ENCODE measurements at places on chromosomes 11 and 22.

DNA sequence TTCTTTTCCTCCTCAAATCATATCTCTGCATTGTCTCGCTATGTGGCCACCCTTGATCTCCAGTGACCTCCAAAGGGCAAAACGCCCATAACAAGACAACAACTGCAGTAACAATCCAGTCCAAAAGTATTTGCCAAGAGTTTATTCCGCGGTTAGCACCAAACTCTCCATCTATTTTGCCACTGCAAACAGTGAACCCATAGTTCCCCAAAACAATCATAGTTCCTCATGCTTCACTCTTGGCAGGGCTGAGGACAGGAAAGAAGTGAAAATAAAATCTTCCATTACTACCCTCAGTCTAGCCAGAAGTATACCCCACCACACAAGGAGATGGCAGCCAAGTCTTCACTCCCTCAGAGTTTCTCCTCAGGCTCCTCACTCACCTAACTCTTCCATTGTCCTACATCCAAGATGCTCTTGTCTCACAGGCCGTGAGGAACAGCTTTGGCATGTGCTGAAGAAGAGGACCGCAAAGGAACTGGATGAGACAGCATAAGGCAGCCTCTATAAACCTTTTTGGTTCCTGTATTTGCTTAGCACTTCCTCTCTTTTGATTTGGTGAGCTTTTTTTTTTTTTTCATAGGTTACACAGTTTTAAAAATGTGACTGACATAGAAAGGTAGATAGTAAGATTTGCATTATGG, at the start of gene LPXN:
Gene LPXN (minus strand): TSS at position 480 of the 644 bp plus-strand sequence. CDS start 84 bp downstream, at position 396.
- no peak for DNase-seq

DNA sequence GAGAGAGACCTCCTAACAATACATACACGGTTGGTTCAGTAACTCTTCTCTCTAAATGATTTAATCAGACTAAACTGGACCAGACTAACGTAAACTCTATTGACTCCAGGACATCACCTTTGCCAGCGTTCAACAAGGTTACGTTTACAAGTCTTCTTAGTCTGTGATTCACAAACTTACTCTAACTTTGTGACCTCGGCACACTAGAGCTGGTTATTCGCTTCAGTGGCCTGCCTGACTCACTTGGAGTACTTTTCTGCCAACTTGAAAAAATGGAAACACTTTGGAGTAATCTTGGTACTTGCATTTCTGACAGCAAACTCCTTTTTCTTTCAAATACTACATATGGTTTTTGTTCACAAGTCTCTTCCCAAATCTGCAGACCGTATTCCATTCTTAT, 26.2 kb downstream of the MTMR2 start:
- DNase-seq = no peak

DNA sequence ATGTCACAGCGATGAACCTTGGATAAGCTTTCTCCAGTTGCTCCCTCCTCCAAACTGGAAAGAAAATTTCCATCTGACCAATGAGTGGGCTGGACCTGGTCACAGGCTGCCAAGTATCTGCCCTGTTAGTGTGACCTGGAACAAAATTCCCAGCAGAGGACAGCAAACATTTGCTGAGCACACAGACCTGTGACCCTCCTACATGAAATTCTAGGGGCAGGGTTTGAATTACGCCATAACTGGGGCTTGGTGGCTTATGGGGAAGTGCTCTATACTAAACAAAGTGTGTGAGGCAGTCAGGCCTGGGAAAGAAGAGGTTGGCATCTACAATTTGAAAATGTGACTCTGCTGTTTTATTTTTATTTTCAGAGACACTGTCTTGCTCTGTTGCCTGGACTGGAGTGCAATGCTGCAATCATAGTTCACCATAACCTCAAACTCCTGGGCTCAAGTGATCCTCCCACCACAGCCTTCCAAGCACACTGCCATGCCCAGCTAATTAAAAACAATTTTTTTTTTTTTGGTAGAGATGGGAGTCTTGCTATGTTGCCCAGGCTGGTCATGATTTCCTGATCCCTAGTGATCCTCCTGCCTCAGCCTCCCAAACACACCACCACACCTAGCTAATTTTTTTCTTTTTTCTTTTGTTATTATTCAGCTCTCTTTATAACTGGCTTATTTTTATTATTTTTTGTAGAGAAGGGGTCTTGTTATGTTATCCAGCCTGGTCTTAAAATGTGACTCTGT, 13.6 kb upstream of the XBP1 start:
- DNase-seq = no peak

DNA sequence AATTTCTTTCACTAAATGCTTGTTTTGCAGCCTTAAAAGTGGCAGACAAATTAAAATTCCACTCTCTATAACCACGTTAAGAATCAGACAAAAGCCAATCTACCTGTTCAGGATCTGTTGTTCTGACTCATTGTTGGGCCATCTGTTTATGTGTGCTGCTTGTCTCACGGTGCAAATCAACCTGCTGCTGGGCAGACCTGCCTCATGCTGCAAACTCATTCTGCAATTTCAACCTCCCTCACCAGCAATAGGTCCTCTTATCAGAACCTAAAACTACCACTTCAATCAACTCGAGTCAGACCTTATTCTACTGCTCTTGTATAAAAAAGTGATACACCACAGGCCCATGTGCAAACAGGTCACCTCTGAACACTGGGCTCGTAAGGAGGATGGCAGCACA, 75.1 kb downstream of the LARGE2 start:
- no peak for DNase-seq

DNA sequence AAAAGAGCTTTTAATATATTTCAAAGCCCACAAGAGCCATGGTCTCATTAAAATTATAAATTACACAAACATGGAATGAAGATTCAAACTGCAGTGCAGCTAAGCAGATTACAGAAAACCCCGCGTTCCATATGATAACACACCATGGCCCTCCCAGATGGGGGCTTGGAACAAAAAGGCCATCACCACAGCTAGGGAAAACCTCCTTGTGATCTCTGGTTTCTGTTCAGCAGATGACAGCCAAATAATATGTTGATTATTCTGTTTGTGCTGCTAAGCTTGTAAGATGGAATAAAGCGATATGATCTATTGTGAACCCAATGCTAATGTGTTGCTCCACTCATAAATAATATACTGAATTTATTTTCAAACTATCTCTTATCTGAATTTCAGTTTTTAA, 28.5 kb downstream of the IMMP1L start:
- no peak for DNase-seq

GRCh38 chr11:98277251-98277912, 743.4 kb upstream of the CNTN5 start:
- DNase-seq = no peak

DNA sequence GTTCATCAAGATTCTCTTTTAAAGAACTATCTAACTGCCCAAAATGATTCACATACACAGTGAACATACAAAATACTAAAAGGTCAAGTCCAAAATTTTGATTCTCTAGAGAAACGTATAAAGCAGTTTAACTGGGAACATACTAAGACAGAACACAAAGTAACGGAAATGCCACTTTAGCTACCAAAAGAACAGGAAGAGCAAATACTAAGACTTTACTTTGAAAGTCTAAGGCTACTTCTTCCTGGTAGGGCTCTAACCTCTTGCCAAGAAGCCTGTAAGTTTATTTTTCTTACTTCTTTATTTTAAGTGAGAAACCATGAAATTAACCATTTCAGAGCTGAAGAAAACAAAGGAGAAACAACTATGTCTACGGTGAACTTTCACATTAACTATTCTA, 6.2 kb downstream of the PICALM start:
- no peak for DNase-seq

GRCh38 chr11:130486391-130486836, 38.0 kb downstream of the ADAMTS15 start:
- DNase-seq = no peak

Data from stimulated activated CD4-positive, alpha-beta T cell treated with anti-CD3 and anti-CD28 coated beads, Interleukin-1b, Interleukin-23, amount 100 ng/mL, for 1 hour (primary cell).